ENCODE measurements at places on chromosomes 6 and 20. TPM values are rescaled to one million over a fixed set of nuclear protein-coding genes. Genes with fewer than 3 reads are reported as not detected.

- no peak overlapping the region for H3K4me3 ChIP-seq
- no peaks in the 10 kb centered on the region for H3K36me3 ChIP-seq
- H3K27ac ChIP-seq, result no peak overlapping the region
- H3K4me1 ChIP-seq, result peaks cover 25% of the 10 kb centered on the region
- no peak for DNase-seq
- H3K27me3 ChIP-seq, result no peaks in the 10 kb centered on the region
Measured at GRCh38 chr6:128532136-128532535, 11.7 kb upstream of the PTPRK start.

DNA sequence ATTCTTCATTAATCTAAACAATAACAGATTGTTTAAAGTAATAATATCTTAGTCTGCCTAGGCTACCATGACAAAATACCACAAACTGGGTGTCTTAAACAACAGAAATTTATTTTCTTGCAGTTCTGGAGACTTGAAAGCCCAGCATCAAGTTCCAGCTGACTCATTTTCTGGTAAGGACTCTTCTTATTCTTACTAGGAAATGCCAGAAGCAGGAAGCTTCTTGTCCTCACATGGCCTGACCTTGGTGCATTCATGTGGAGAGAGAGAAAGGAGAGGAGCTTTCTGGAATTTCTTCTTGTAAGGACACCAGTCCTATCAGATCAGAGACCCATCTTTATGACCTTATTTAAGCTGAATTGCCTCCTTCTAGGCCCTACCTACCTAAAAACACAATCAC is 110.5 kb downstream of the ANKRD60 start:
- peaks cover 6% of the 10 kb centered on the region for H3K4me1 ChIP-seq
- H3K27ac ChIP-seq, result no peak overlapping the region
- no peak for DNase-seq
- H3K36me3 ChIP-seq, result no peaks in the 10 kb centered on the region
- no peaks in the 10 kb centered on the region for H3K27me3 ChIP-seq

Gene STMND1
- total RNA-seq, result not detected

Gene SYTL3
- total RNA-seq, result 1.8 TPM

DNA sequence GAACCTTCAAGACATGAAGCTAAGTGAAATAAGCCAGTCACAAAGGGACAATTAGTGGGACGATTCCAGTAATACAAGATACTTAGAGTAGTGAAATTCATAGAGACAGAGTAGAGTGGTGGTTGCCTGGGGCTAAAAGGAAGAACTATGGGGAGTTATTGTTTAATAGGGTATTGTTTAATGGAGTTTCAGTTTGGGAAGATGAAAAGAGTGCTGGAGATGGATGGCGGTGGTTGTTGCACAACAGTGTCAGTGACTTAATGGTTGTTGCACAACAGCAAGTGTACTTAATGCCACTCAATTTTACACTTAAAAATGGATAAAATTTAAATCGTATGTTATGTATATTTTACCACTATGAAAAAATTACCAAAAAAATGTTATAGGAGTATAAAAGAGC is 209.7 kb upstream of the TENT5A start:
- H3K4me3 ChIP-seq, result no peak overlapping the region
- no peak for DNase-seq
- H3K27me3 ChIP-seq, result no peaks in the 10 kb centered on the region

DNA sequence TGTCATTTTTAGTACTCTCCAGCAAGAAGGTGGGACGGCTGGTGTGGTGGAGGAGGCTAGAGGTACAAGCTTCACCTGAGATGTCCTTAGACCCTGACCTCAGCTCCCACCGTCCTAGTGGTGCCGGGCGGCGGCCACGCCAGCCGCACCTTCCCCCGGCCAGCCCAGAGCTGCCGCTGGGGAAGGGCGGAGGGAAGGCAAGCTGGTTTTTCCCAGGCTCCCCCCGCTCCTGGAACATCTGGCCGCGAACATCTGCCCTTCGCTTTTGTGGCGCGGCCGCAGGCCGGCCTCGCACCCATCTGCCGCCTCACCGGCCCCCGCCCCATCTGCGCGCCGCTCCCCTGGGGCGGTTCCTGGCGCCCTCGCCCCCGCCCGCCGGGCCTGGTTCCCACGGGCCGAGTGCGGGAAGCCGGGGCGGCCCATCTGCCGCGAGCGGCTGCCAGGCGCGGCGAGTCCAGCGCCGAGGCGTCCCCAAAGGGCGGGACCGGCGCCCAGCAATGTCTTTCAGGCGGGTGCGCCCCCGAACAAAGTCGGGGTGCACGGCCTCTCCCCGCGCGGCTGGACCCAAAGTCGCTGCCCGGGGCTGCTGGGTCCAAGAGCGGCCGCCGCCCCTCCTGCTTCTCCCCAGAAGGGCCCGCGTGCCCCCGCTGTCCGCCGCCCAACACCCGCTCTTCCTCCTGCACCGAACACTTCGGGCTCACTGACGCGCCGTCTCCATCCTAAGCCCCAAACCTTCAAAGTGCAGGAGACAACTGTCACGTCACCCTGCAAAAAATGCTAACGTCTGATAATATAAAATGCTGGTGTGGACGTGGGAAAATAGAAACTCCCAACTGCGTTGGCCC is 17.3 kb upstream of the ID1 start:
- no peak for DNase-seq
- no peak overlapping the region for H3K27ac ChIP-seq
- H3K27me3 ChIP-seq, result no peaks in the 10 kb centered on the region
- H3K4me3 ChIP-seq, result peak overlapping the region; percentile 68
- no peaks in the 10 kb centered on the region for H3K36me3 ChIP-seq

DNA sequence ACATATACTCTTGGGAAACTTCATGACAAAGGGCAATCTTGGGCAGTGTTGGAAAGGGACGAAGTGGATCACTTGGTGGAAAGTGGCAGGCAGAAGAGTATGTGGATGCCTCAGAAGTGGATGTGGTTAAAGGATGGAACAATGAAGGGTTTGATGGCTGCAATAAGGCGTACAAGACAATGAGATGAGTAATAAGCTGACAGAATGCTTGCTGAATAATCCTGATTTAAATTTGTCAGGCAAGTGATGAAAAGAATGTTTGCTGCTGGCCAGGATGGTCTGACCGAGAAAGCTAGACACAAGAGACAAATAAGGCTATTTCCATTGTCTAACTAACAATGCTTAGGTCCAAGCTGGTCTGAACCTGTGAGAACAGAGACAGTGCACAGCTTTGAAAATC is 61.6 kb upstream of the CEP85L start:
- H3K36me3 ChIP-seq, result no peaks in the 10 kb centered on the region
- DNase-seq, result peak; percentile 55
- no peaks in the 10 kb centered on the region for H3K27me3 ChIP-seq

- H3K4me1 ChIP-seq, result no peaks in the 10 kb centered on the region
- H3K4me3 ChIP-seq, result no peak overlapping the region
- H3K27ac ChIP-seq, result no peak overlapping the region
- no peak for DNase-seq
- no peaks in the 10 kb centered on the region for H3K36me3 ChIP-seq
Measured at GRCh38 chr6:1386038-1386709, 3.2 kb upstream of the FOXF2 start.

Gene SRMS
- total RNA-seq, result 0.63 TPM
